ENCODE measurements at places on chromosomes 5 and 9.

- DNase-seq = no peak
These were observed 157.9 kb upstream of the ALDH1B1 start for GRCh38 chr9:38234479-38235170.

DNA sequence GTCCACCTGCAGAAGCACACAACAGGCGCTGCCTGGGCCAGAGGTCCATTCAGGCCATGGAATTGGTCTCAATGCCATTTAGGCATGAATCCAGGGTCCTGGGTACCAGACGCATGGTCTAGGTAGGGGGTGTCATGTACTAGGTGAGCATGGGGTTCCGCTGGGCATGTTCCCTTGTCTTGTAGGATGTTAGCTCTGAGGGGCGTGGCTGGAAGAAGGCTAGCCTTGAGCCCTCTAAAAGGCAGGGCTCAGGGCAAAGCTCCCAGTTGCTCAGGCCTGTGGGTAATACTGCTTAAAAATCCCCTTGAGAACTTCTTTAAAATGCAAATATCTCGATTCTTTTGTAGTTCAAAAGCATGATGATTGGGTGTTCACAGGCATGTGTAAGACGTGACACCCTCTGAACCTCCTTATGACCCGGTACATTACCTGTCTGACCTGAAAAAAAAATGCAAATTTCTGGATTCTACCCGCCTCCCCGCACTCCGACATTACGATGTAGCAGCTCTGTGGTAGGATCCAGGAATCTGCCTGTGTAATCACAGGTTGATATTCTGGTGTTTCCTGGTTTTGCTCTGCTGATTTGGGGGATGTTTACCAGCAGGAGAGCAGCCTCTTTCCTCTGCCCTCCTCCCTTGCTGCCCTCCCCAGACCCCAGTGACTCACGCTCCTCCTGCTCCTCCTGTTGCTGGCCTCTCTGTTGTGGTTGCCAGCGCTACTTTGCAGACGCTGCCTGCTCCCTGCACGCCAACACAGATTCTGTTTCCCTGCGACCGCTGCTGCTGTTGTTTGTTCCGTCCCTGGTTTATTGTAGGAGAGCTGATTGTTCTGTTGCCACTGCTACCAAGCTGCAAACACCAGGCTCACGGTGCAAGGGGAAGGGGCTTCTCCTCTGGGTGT, 5.7 kb downstream of the TMC1 start:
- DNase-seq = peak; percentile 79

DNA sequence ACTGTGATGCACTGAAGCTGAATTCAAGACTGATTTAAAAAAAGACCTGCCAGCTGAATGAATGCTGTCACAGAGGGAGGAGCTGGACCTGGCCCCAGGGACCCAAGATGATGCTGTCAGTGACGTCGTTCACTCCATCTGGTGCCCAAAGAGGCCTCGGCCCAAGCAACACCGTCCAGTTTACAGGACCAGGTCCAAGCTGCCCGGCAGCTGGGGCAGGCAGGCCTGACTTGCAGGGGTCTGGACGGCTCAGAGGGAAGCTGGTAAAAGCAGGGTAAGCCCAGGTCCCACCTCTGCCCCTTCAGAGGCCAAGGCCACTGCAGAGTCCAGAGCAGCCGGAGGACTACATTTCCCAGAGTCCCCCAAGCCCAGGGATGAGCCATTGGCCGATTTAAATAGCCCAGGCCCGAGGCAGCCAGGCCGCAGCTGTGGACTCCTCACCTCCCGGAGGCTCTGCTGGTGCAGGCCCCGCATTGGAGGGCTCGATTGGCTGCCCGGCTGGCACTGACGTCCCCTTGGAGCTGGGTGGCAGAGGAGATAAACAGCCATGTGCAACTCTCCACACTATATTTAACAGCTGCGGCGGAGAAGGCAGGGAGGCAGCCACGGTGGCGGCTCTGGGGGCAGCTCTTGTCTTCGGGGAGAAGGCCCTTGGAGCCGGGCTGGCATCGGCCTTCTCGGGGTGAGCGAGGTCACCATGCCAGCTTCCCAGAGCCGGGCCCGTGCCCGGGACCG, at the start of gene PLPP7:
Gene PLPP7 (plus strand): TSS at position 423 of the 735 bp plus-strand sequence. CDS start 275 bp downstream, at position 698.
- no peak for DNase-seq

DNA sequence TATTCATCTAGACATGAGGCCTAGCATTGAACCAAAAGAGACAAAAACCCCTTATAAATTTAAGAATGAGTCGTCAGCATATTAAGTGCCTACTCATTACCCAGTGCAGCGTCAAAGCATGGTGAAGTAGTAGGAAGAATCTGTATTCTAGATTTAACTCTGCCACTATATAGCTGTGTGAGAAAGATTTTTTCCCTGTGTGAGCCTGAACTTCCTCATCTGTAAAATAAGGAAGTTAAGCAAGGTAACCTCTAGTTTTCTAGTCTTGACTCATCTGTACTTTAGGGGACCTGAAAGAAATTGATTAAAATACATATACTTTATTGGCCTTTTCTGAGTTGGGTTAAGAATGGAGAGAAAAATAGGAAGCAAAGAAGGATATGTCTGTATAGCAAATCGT, 82.1 kb upstream of the RUSC2 start:
- DNase-seq = no peak

DNA sequence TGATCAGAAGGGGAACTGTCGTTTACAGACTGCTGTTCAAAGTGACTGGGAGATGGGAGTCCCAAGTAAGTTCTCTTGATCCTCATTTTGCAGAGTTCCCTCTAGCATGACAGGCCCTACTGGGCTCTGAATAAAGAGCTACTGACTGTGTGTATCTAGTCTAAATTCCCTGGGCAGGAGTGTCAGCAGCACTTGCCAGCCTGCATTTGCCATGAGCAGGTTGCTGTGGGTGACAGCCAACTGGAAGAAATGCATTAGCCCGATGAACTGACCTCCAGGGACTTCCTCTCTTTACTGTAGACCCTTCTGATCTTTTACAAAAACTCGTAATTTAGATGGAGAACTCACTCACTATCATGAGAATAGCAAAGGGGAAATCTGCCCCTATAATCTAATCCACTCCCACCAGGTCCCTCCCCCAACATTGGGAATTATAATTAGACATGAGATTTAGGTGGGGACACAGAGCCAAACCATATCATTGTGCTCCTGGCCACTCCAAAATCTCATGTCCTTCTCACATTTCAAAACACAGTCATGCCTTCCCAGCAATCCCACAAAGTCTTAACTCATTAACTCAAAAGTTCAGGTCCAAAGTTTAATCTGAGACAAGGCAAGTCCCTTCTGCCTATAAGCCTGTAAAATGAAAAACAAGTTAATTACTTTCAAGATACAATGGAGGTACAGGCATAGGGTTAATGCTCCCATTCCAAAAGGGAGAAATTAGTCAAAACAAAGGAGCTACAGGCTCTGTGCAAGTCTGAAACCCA, 78.9 kb upstream of the CXCL14 start:
- no peak for DNase-seq

GRCh38 chr9:94057918-94058317, 26.3 kb upstream of the PTPDC1 start:
- DNase-seq = no peak

GRCh38 chr9:6829027-6829426, 71.3 kb downstream of the KDM4C start:
- no peak for DNase-seq

GRCh38 chr5:174183701-174184100, 138.2 kb downstream of the NSG2 start:
- no peak for DNase-seq

DNA sequence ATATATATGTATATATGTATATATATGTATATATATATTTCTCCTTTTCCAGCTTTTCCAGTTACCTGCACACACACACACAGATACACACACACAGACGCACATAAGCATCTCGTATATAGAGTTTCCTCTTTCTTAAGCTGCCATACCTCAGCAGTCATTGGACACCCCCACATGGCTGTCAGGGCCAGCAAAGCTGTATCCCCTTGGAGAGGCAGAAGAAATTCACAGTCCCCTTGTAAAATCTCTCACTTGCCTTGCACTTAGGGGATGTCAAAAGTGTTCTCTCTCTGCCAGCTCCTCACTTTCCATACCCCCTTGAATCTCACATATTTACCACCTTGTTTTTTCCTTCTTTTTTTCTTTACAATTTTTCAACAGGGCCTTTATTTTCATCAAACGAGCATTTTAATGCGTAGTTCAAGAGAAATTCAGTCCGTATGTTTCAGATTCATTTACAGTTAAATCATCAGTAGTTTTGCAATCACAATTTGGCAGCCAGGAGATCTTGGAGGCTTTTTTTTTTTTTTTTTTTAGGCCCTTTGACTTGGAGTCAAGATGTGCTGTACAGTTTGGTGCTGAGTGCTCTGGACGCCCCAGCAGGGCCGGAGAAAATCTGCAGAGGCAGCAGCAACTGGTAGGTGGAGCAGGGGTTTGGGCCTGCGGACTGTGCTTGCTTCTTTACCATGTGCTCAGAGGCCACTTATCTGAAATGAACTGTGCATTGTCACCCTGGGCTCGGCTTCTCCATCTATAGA, 244.9 kb upstream of the KLF4 start:
- DNase-seq = no peak

- no peak for DNase-seq
These were observed 32.1 kb upstream of the ADRB2 start for GRCh38 chr5:148794275-148794674.

- no peak for DNase-seq
These were observed 34.6 kb downstream of the LHX2 start for GRCh38 chr9:124046189-124046588.

DNA sequence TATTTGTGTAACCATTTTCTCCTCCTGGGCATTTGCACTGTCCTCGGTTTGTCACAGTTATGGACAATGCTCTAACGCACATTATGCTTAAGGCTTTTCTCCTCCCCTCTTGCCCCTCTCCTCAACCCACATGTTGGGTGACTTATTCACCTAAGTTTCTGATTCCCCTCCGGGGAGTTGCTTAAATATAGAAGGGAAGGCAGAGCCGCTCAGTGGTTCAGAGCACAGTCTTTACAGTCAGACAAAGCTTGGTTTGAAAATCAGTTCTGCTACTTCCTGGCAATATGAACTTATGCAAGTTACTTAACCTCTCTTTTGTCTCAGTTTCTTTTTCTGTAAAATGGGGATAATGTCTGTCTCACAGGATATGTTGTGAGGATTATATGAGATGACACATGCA, 41.2 kb upstream of the SPRY4 start:
- DNase-seq = no peak

GRCh38 chr9:114230068-114230467, 74.7 kb downstream of the COL27A1 start:
- DNase-seq = no peak

DNA sequence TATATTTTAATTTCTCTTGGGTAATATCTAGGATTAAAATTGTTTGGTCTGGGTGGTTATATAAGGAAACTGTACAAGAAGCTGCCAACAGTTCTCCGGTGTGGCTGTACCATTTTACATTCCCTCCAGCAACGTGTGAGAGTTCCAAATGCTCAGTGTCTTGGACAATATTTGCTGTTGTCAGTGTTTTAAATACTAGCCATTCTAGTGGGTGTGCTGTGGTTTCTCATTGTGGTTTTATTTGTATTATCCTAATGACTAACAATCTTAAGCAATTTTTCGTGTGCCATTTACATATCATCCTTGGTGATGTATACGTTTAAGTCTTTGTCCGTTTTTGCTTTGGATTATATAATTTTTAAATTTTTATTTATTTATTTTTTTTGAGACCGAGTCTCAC, 34.0 kb downstream of the TNFSF15 start:
- no peak for DNase-seq

GRCh38 chr5:124649491-124650146, 96.8 kb downstream of the ZNF608 start:
- DNase-seq = peak; percentile 35

DNA sequence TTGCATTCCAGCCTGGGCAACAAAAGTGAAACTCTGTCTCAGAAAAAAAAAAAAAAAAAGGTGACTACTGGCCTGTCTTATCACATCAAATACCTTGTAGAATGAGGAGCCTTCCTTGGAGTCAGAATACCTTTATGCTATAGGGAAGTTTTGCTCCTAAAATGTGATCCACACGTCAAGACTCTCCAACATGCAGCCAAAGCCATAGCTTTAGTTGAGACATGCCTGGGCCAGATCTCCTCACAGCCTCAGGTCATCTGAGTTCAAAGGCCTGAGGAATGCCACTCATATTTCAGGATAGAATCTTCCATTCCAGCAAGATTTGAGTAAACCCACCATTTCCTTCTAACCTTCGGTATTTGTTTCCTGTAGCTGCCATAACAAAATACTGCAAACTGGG, 13.7 kb upstream of the SOWAHA start:
- DNase-seq = no peak

DNA sequence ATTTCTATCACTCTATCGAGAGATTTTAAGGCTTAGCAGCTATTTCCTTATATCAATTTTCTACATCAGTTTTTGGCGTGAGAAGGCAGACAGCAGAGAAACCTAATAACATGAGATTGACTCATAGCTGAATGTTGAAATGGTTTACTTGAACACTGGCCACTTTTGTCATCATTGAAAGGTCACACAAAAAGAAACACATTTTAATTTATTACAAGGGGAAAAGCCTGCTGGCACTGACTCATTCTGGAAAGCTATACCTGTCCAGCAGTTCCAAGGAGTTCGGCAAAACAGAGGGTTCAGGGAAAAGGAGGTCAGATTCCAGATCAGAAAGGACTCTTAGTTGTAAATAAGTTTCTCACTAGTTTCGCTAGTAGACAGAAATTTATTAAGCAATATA, 566.4 kb downstream of the DNAH5 start:
- DNase-seq = no peak

GRCh38 chr5:140420226-140420570, 18.6 kb downstream of the ANKHD1 start:
- no peak for DNase-seq

- no peak for DNase-seq
These were observed 570.7 kb downstream of the CAAP1 start for GRCh38 chr9:26321935-26322334.

DNA sequence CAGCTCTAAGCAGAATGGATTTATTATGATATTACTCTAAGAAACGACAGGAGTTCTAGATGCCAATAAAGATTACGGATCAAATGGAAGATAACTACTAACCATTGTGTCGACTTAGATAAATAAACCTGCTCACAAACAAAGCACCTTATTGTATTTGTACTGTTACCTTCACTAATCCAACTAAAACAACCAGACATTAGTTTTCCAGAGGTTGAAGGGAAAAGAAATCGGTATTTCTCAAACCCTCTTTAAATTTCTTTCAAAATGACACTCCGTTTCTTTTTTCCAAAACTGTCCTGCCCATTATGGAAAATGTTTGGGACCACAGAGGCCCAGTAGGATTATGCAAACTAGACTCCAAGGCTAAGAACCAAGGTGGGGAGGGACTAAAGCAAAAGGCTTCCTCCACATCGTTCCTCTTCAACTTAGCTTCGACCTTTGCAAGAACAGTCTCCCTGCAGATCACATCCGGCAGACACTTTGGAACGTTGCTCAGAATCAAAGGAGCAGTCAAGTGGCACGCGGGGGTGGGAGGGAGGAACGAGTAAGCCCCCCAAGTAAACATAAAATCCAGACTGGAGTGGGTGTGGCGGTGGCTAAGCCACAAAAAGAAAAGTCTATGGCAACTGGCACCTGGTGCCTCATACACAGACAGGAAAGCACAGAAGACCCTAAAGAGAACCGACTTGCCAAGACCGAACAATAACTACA, 2.7 kb downstream of the MLLT3 start:
- DNase-seq = peak; percentile 38

- no peak for DNase-seq
These were observed 27.5 kb downstream of the ADGRD2 start for GRCh38 chr9:124477648-124478285.

GRCh38 chr5:116527582-116527981, 47.0 kb downstream of the SEMA6A start:
- DNase-seq = no peak

Data from stimulated activated CD4-positive, alpha-beta T cell treated with anti-CD3 and anti-CD28 coated beads, Interleukin-2, amount 100 ng/mL, for 24 hours (primary cell).